Fibroblast of skin of right biceps (primary cell): ENCODE measurements at places on chromosomes 7 and 10.

- peak; percentile 57 for DNase-seq
Measured at GRCh38 chr10:70885481-70885880, 2.9 kb downstream of the PCBD1 start.

- no peak for DNase-seq
Measured at GRCh38 chr7:244974-245373, 45.0 kb upstream of the FOXL3 start.

DNA sequence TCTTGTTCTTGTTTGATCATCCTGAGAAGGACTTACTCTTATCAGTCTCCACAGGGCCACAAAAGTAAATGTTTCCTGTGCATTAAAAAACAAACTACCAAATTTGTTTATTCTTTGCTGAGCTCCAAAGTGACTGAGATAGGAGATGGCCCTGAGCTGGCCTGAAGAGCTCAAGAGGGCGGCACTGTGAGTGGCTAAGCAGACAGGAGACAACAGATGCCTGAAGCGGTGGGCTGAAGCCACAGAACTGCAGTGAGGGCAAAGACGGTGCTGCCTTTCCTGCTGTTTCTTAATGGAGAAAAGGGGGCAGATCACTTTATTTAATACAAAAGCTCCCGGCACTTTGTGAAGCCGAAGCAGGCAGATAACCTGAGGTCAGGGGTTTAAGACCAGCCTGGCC lies 379.6 kb downstream of the ARL4A start:
- no peak for DNase-seq

GRCh38 chr7:30501264-30501663 lies 3.4 kb downstream of the GGCT start:
- no peak for DNase-seq

GRCh38 chr10:11300026-11300425 lies 282.4 kb downstream of the CELF2 start:
- no peak for DNase-seq

- DNase-seq = no peak
Measured at GRCh38 chr10:77187376-77187999, 450.1 kb downstream of the KCNMA1 start.

GRCh38 chr10:90998733-90999511 lies 78.0 kb upstream of the ANKRD1 start:
- no peak for DNase-seq

- no peak for DNase-seq
Measured at GRCh38 chr7:106895246-106895864, 30.3 kb downstream of the PIK3CG start.

DNA sequence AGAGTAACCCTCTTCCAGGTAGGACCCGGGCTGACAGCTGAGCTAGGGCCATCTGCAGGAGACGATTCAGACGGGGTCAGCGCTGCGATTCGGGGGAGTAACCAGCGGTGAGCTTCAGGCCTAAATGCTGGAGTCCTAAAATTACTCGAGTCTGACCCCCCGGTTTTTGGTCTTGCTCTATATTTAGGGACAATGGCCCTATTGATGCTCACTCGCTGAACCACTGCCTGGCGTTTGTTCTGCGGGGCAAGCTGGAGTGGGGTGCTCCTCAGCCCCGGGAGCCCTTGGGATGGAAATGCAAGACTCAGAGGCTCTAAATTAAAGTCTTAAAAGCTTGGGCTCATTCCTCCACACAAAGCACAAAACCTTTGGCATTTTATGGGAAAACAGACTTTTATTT lies 120.0 kb downstream of the PRKAG2 start:
- no peak for DNase-seq

DNA sequence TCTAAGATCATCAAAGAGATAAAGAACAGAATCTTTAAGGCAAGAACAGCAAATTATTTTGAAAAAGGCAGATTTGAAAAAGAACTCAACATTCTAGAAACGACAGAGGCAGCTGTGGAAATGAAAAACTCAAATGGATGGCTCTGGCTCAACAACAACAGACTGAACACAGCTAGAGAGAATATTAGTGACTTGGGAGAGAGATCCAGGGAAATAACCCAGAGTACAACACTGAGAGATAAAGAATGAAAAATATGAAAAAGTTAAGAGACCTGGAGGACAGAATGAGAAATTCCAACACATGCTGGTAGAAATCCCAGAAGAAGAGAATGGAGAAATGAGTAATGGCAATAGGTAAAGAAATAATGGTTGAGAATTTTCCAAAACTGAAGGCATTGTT lies 17.9 kb upstream of the ZNF777 start:
- no peak for DNase-seq

DNA sequence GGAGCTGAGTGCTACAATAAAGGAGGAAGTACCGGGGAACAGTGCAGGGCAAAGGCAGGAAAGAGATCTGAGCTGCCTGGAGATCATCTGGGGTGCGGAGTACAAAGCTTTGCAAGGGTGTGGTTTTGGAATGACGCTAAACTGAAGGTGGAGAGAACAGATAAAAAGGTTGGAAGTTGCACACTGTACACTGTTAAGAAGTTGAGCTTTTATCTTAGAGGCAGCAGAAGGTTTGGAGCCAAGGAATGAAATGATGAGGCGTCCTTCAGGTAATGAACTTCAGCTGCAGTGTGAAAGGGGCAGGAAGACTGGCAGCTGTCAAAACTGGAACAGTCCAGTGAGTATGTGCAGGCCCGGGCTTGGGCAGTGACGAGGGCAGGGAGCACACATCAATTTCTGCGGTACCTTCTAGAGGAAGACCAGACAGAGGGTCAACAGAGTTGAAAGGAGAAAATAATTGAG lies 7.2 kb upstream of the ANKRD61 start:
- no peak for DNase-seq

DNA sequence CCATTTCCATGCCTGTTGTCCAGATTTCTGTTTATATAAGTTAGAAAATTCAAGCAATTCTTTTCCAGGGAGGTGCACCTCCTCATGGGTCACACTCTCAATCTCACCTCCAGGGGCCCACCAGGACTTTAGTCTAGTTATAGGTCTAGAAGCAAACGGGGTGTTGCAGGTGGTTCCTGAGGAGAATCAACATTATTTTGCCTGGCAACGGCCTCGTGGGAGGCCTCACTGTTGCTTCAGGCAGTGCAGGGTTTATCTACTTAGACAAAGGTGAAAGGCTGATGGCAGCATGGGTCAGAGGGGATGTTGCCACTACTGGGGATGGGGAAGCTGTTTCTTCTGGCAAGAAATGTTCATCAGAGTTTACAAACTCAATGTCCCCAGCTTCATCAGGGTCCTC lies 56.7 kb upstream of the LRRC18 start:
- no peak for DNase-seq

DNA sequence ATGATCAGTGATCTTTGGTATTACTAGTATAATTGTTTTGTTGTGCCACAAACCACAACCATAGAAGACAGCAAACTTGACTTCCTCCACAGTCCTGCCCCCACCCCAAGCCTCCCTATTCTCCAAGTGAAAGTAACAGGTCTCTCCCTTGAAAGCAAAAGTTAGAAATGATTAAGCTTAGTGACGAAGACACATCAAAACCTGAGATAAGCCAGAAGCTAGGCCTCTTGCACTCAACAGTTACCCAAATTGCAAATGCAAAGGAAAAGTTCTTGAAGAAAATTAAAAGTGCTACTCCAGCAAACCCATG lies 7.5 kb downstream of the SAR1A start:
- peak; percentile 6 for DNase-seq

- DNase-seq = no peak
Measured at GRCh38 chr7:139931190-139931934, 102.3 kb downstream of the TBXAS1 start.

DNA sequence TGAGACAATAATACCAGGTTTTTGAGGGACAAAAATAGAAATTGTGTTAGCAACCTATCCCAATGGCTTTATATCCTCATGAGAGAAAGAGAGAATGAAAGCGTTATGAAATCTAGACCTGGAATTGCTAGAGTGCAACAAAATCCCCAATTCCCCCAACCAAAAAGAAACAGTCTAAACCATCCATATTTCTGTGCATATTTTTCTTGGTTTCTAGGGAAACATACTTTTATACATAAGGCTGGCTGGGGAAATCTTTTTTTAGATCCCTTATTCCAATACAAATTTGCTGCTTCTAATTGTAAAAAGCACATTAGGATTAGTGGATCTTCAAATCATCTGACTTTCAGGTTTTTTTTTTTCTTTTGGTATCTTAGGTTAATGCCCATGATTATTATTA lies 277.0 kb upstream of the SEMA3A start:
- DNase-seq = no peak

DNA sequence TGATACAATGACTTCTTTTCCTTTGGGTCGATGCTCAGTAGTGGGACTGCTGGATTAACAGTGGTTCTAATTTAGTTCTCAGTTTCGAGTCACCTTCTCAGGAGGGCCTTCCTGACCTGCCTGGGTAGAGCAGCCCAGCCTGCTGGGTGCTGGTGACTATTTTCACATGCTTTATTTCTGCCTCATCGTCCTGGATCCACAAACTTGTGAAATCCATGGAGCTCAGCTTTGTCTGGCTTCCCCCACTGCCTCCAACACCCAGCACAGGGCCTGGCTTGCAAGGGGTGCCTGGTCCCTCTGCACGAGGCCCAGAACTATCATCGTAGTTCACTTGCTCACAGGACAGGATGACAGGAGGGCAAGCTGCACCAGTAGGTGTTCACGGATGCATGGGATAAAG lies 46.9 kb downstream of the SPOCK2 start:
- no peak for DNase-seq

DNA sequence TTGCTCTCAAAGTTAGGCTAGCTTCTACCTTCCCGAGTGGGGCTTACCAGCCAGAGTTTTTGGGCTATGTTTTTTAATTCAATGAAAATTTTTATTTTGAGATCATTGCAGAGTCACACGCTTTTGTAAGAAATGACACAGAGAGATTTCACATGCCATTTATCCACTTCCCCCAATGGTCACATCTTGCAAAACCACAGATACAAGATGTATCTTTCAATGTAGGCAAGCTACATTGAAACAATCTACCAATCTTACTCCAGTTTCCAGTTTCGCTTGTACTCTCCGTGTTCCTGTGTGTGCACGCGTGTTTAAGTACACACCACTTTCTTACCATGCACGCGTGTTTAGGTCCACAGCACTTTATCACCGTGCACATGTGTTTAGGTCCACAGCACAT lies 89.4 kb upstream of the LEP start:
- DNase-seq = no peak

DNA sequence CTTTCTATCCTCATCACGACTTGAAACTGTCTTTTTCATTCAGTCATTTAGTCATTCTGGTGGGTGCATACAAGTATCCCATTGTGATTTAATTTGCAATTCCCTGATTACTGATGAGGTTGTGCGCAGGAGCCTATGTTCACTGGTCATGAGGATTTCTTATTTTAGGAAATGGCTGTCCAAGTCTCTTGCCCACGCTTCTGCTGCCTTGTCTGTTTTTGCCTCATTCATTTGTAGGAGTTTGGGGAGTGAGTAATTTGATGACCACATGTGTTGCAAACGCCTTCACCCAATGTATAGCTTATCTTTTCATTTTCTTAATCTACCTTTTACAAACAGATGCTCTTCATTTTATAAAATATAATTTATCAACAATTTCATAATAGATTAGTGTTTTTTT lies 127.3 kb downstream of the ARHGAP22 start:
- no peak for DNase-seq

- DNase-seq = no peak
Measured at GRCh38 chr7:27071622-27072390, 24.0 kb downstream of the HOXA1 start.

DNA sequence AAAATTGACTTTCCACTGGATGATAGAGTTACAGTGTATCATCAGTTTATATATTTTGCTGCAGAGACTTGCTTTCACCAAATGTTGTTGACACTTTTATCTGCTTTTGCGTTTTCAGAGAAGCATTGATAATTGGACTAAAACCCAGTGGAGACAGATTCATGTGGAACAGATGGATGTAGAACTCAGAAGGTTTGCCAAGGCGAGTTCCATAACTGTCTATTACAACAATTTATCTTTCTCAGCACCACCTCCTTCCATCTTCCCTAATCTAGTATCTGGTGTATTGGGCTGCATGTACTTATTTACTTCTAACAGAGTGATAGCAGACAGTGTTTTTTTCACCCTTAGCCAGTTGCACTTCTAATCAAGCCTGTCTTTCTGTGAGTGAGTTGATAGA lies 73.3 kb downstream of the DNAH11 start:
- DNase-seq = no peak

GRCh38 chr7:23267357-23267756 lies 20.8 kb downstream of the GPNMB start:
- DNase-seq = no peak

DNA sequence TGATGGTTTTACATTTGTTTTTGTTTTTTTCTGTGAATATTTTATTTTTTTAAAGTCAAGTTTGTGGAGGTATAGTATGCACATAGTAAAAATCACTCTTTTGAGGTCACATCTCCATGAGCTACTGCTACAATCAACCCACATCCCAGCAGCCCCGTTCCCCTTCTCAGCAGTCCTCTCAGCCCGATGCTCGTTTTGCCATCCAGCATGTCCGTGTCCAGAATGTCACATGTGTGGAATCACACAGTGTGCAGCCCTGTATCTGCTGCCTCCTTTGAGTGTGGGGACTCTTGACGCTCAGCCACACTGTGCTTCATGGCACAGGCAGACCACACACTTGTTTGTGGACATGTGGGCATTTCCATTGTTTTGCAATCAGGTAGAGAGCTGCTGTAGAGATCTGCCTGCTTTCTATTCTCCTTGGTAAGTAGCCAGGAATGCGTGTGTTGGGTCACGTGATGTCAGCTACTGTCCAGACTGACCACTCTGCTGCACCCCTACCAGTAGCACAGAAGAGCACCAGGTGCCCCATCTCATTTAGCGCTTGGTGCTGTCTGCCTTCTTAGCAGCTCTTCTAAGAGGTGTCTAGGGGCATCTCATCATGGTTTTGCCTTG lies 71.6 kb upstream of the CAMK2B start:
- DNase-seq = no peak

DNA sequence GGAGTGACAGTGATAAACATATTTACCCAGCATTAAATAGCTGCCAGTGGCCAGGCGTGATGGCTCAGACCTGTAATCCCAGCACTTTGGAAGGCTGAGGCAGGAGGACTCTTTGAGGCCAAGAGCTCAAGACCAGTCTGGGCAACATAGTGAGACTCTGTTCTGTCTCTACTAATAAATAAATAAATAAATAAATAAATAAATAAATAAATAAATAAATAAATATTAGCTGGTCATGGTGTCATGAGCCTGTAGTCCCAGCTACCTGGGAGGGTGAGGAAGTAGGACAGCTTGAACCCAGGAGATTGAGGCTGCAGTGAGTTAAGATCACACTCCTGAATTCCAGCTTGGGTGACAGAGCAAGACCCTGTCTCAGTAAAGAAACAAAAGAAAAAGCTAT lies 384.0 kb upstream of the ADARB2 start:
- DNase-seq = no peak

DNA sequence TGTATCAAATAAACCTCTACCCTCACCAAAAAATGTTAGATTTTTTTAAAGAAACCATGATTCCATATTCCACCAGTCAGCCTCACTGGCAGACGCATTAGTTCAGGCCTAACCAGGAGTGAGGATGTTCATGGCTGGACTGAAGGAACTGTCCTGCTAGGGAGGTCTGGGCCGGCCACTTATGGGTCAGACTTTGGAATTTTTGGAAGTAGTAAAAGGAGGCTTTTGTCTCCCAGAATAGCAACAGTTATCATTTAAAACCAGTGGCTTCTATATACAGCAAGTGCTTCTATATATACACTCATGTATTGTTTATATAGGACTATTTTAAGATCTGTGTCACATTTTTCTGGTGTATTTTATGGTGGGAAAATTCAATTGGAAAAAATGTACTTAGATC lies 120.5 kb downstream of the CNNM2 start:
- peak; percentile 38 for DNase-seq
